ENCODE measurements at places on chromosomes 2 and 18. TPM values are rescaled to one million over a fixed set of nuclear protein-coding genes. Genes with fewer than 3 reads are reported as not detected.

The UGT1A8 gene
- total RNA-seq: not detected

The KIF1A gene
- under 0.01 TPM for total RNA-seq

The CFAP65 gene
- not detected for total RNA-seq

The KCNJ3 gene
- not detected for total RNA-seq
